Sigmoid colon (tissue), 7 donors: ENCODE measurements at places on chromosomes 6 and 20. TPM values are rescaled to one million over a fixed set of nuclear protein-coding genes. Genes with fewer than 3 reads are reported as not detected.

GRCh38 chr20:19886661-19887288 is 128.7 kb downstream of the RIN2 start:
- peak overlapping the region; percentile 39 for H3K4me3 ChIP-seq
- H3K4me1 ChIP-seq, result peaks cover 57% of the 10 kb centered on the region
- H3K27ac ChIP-seq, result peak overlapping the region; percentile 83
- DNase-seq, result no peak
- no peaks in the 10 kb centered on the region for H3K36me3 ChIP-seq
- no peaks in the 10 kb centered on the region for H3K27me3 ChIP-seq

- no peak overlapping the region for H3K27ac ChIP-seq
- H3K4me1 ChIP-seq, result no peaks in the 10 kb centered on the region
- H3K27me3 ChIP-seq, result no peaks in the 10 kb centered on the region
- H3K36me3 ChIP-seq, result peaks cover 50% of the 10 kb centered on the region
- H3K4me3 ChIP-seq, result no peak overlapping the region
- DNase-seq, result no peak
Measured at GRCh38 chr6:149681209-149681608, 32.7 kb upstream of the KATNA1 start.

- H3K36me3 ChIP-seq, result no peaks in the 10 kb centered on the region
- no peak overlapping the region for H3K4me3 ChIP-seq
- H3K27ac ChIP-seq, result peak overlapping the region; percentile 17
- H3K27me3 ChIP-seq, result no peaks in the 10 kb centered on the region
- H3K4me1 ChIP-seq, result no peaks in the 10 kb centered on the region
Measured at GRCh38 chr6:46217671-46218131, 46.9 kb upstream of the ENPP5 start.

GRCh38 chr6:63904650-63905248 is 269.1 kb downstream of the PHF3 start:
- H3K4me1 ChIP-seq, result no peaks in the 10 kb centered on the region
- H3K36me3 ChIP-seq, result no peaks in the 10 kb centered on the region
- DNase-seq, result no peak
- no peaks in the 10 kb centered on the region for H3K27me3 ChIP-seq
- H3K4me3 ChIP-seq, result no peak overlapping the region

- H3K4me1 ChIP-seq, result peaks cover 20% of the 10 kb centered on the region
- H3K27me3 ChIP-seq, result no peaks in the 10 kb centered on the region
- DNase-seq, result no peak
- H3K27ac ChIP-seq, result no peak overlapping the region
Measured at GRCh38 chr6:143732536-143732935, 54.8 kb downstream of the PHACTR2 start.

DNA sequence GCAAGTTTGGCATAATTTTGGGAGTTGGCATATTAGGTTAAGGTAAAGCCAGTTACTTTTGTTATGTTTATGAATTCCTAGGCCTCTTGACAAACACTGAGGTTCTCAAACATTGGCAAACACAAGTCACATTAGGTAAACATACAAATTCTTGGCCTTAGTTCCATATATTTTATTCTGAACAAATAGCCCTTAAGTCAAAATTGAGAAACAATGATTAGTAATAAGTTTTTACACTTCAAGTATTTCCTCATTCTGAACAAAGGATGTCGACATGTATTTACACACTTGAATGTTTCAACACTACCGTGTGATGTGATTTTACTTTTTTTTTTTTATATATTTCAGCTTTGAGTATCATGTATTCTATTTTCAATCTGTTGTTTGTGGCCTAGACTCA is 3.8 kb upstream of the ECHDC1 start:
- no peak overlapping the region for H3K27ac ChIP-seq
- H3K36me3 ChIP-seq, result no peaks in the 10 kb centered on the region
- peaks cover 6% of the 10 kb centered on the region for H3K4me1 ChIP-seq
- no peaks in the 10 kb centered on the region for H3K27me3 ChIP-seq

DNA sequence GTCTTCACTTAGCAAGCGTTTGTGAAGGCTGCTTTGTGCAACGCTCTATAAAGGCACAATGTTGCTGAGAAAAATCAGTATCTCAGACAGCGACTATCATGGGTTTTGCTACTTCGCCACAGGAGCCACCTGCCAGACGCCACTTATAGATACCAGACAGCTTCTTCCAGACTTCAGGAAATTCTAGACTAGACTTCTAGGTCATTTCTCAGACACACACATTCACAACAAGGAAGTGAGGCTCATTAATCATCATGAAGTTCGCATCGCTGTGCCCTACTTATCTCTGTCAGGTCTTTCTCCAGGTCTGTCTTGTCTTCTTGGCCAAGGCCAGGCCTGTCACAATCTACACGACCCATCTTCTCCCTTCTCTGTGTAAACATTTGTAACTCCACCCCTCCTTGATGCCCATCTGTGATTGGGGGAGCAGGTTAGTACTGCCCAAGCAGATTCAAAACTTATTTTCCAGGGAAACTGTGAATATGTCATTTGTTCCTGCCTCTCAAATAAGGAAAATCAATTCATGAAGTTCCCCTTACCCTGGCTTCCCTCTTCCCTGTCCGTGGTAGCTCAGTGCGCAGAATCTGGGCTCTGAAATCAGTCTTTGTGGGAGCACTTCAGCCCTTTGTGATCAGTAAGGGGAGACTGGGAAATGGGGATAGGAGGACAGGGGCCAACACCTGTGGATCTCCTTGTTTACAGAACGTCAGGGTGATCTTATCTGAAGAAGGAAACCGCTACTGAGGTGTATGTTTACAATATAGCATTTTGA is 115.5 kb downstream of the TNFAIP3 start:
- H3K27me3 ChIP-seq, result no peaks in the 10 kb centered on the region
- DNase-seq, result no peak
- no peaks in the 10 kb centered on the region for H3K36me3 ChIP-seq
- no peak overlapping the region for H3K27ac ChIP-seq
- no peak overlapping the region for H3K4me3 ChIP-seq

DNA sequence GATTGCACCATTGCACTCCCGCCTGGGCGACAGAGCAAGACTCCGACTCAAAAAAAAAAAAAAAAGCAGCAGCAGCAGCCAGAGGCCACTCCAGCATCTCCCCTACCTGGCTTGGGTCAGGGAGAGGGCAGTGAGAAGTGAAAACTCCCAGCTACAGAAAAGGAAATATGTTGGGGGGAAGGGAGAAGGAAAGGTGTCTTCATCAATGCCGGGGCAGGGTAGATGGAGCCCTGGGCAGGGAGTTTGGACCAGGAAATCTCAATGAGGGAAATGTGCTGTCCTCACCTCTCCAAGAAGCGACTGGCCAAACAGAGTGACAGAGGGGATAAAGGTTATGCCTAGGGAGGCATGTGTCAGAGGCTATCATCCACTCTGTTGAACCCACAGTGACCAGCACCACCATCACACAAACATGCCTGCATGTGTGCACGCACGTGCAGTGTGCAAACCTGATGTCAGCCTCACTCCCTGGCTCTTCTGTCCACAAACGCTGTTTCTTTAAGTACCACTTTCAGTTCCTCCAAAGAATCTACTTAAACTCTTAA is 887 bp upstream of the AIF1 start:
- H3K27ac ChIP-seq, result no peak overlapping the region
- H3K4me3 ChIP-seq, result no peak overlapping the region
- no peak for DNase-seq
- H3K4me1 ChIP-seq, result peaks cover under 1% of the 10 kb centered on the region
- H3K36me3 ChIP-seq, result no peaks in the 10 kb centered on the region

- H3K4me3 ChIP-seq, result no peak overlapping the region
- no peaks in the 10 kb centered on the region for H3K4me1 ChIP-seq
- H3K27me3 ChIP-seq, result no peaks in the 10 kb centered on the region
- DNase-seq, result no peak
- no peak overlapping the region for H3K27ac ChIP-seq
Measured at GRCh38 chr20:64206614-64207013, 42.4 kb downstream of the MYT1 start.

- H3K36me3 ChIP-seq, result no peaks in the 10 kb centered on the region
- no peak for DNase-seq
- H3K27ac ChIP-seq, result no peak overlapping the region
Measured at GRCh38 chr6:71383901-71384489, 95.4 kb downstream of the OGFRL1 start.

BMP6 gene
- total RNA-seq, result 5.3 TPM

- no peaks in the 10 kb centered on the region for H3K27me3 ChIP-seq
- H3K4me3 ChIP-seq, result no peak overlapping the region
- no peaks in the 10 kb centered on the region for H3K4me1 ChIP-seq
- DNase-seq, result no peak
- H3K36me3 ChIP-seq, result no peaks in the 10 kb centered on the region
Measured at GRCh38 chr6:145420599-145420998, 314.7 kb downstream of the EPM2A start.

DNA sequence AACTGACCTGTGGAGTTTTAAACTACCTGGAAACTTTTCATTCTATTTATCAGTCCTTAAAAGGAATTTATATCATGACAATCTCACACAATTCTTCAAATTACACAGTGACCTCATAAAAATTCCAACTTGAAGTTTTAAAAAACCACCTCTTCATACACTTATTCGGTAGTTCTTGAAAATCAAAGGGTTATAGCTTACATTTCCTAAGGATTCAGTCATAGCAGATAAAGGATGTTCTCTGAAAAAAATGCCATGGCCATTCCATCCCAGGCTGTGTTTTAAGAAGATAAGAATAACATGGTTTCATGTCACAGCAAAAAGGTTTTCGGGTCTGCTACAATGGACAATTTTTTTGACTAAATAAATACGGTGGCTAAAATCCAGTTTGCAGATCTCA is 41.2 kb downstream of the GOPC start:
- H3K27ac ChIP-seq, result no peak overlapping the region
- no peaks in the 10 kb centered on the region for H3K27me3 ChIP-seq
- peaks cover 47% of the 10 kb centered on the region for H3K36me3 ChIP-seq
- H3K4me3 ChIP-seq, result no peak overlapping the region
- H3K4me1 ChIP-seq, result no peaks in the 10 kb centered on the region
- DNase-seq, result no peak

- no peaks in the 10 kb centered on the region for H3K36me3 ChIP-seq
- no peaks in the 10 kb centered on the region for H3K27me3 ChIP-seq
- H3K4me1 ChIP-seq, result no peaks in the 10 kb centered on the region
- no peak overlapping the region for H3K27ac ChIP-seq
- H3K4me3 ChIP-seq, result no peak overlapping the region
- DNase-seq, result no peak
Measured at GRCh38 chr6:120871416-120872261, 462.6 kb downstream of the TBC1D32 start.

MCCD1 gene
- total RNA-seq, result not detected

GRCh38 chr6:155443168-155443567 is 12.5 kb downstream of the NOX3 start:
- H3K27ac ChIP-seq, result no peak overlapping the region
- H3K4me3 ChIP-seq, result no peak overlapping the region
- no peaks in the 10 kb centered on the region for H3K36me3 ChIP-seq
- H3K27me3 ChIP-seq, result no peaks in the 10 kb centered on the region

DNA sequence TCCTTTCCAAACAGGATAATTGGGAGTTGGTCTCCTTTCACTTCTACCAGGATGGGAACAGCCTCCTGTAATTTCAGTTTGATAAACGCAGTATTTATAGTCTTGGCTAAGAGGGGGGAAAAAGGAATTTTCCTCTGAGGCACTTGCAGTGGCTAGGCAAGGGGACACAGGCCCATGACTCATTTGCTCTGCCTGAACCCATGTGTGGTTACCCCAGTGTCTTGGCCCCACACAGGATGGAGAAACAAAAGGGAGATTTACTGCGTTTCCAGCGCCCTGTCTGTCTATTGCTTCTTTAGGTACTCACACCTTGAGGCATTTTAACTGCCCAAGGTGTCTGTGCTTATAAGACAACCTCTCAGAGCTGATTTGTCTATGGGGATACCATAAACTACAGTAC is 74.8 kb upstream of the NEDD9 start:
- H3K27me3 ChIP-seq, result no peaks in the 10 kb centered on the region
- no peak overlapping the region for H3K27ac ChIP-seq
- H3K4me1 ChIP-seq, result no peaks in the 10 kb centered on the region
- no peaks in the 10 kb centered on the region for H3K36me3 ChIP-seq
- no peak for DNase-seq
- H3K4me3 ChIP-seq, result no peak overlapping the region

GRCh38 chr6:109344226-109344625 is 38.0 kb downstream of the CD164 start:
- H3K36me3 ChIP-seq, result no peaks in the 10 kb centered on the region
- H3K27ac ChIP-seq, result no peak overlapping the region
- H3K27me3 ChIP-seq, result no peaks in the 10 kb centered on the region
- DNase-seq, result no peak
- H3K4me3 ChIP-seq, result no peak overlapping the region

- H3K36me3 ChIP-seq, result no peaks in the 10 kb centered on the region
- H3K27ac ChIP-seq, result peak overlapping the region; percentile 95
- peaks cover 45% of the 10 kb centered on the region for H3K4me1 ChIP-seq
- DNase-seq, result no peak
- no peaks in the 10 kb centered on the region for H3K27me3 ChIP-seq
- H3K4me3 ChIP-seq, result peak overlapping the region; percentile 77
Measured at GRCh38 chr6:116253188-116253504, 729 bp downstream of the TSPYL4 start.

- no peak overlapping the region for H3K4me3 ChIP-seq
- H3K27me3 ChIP-seq, result no peaks in the 10 kb centered on the region
- H3K4me1 ChIP-seq, result peaks cover 21% of the 10 kb centered on the region
- H3K36me3 ChIP-seq, result no peaks in the 10 kb centered on the region
- DNase-seq, result no peak
- H3K27ac ChIP-seq, result no peak overlapping the region
Measured at GRCh38 chr6:24242924-24243323, 114.9 kb downstream of the DCDC2 start.

- no peaks in the 10 kb centered on the region for H3K4me1 ChIP-seq
- DNase-seq, result no peak
- no peak overlapping the region for H3K27ac ChIP-seq
- no peak overlapping the region for H3K4me3 ChIP-seq
Measured at GRCh38 chr6:100084316-100084990, 90.4 kb upstream of the MCHR2 start.

- H3K36me3 ChIP-seq, result no peaks in the 10 kb centered on the region
- H3K4me1 ChIP-seq, result no peaks in the 10 kb centered on the region
- no peak for DNase-seq
Measured at GRCh38 chr6:66897576-66897975, 1190.5 kb upstream of the EYS start.

DNA sequence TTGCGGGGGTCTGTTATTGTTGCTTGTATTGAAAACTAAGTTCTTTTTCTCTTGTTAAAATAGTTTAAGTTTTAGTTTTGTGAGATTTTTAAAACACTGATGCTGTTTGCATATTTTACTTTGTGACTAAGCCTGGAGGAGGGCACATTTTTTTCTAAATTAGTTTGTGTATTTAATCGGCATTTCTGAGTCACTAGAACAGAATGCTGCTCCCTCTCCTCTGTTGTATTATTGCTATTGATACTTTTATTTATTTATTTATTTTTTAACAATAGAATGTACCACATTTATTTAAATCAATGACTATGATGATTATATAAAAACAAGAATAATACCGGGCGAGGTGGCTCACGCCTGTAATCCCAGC is 5.1 kb upstream of the FAM50B start:
- no peak overlapping the region for H3K4me3 ChIP-seq
- no peak for DNase-seq
- peaks cover 18% of the 10 kb centered on the region for H3K4me1 ChIP-seq
- H3K27me3 ChIP-seq, result no peaks in the 10 kb centered on the region
- no peak overlapping the region for H3K27ac ChIP-seq
- H3K36me3 ChIP-seq, result no peaks in the 10 kb centered on the region

TRIM31 gene
- 0.36 TPM for total RNA-seq

- H3K27me3 ChIP-seq, result no peaks in the 10 kb centered on the region
- DNase-seq, result no peak
- H3K36me3 ChIP-seq, result no peaks in the 10 kb centered on the region
- no peaks in the 10 kb centered on the region for H3K4me1 ChIP-seq
- H3K27ac ChIP-seq, result no peak overlapping the region
Measured at GRCh38 chr6:142162780-142163179, 15.7 kb downstream of the VTA1 start.
